ENCODE measurements at places on chromosomes 2 and 18. TPM values are rescaled to one million over a fixed set of nuclear protein-coding genes. Genes with fewer than 3 reads are reported as not detected.

- DNase-seq: no peak
Observed at GRCh38 chr2:44707945-44708660, 233.4 kb upstream of the SIX3 start.

DNA sequence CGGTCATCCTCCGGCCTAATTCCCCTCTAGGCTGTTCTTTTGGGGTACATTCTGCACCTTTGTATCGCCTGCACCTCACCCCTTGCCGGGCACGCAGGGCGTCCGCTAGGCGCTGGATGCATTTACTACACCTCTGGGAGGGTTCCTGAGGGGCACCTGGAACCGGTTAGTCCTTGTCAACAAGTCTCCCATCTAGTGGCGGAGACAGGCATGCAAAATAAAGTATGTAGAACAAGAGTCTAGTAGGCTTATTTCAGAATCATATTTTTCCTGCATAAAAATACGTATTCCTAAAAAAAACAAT is 705 bp upstream of the TEX261 start:
- no peak for DNase-seq

GRCh38 chr2:200021449-200022114 is 66.2 kb downstream of the MAIP1 start:
- DNase-seq: no peak

DNA sequence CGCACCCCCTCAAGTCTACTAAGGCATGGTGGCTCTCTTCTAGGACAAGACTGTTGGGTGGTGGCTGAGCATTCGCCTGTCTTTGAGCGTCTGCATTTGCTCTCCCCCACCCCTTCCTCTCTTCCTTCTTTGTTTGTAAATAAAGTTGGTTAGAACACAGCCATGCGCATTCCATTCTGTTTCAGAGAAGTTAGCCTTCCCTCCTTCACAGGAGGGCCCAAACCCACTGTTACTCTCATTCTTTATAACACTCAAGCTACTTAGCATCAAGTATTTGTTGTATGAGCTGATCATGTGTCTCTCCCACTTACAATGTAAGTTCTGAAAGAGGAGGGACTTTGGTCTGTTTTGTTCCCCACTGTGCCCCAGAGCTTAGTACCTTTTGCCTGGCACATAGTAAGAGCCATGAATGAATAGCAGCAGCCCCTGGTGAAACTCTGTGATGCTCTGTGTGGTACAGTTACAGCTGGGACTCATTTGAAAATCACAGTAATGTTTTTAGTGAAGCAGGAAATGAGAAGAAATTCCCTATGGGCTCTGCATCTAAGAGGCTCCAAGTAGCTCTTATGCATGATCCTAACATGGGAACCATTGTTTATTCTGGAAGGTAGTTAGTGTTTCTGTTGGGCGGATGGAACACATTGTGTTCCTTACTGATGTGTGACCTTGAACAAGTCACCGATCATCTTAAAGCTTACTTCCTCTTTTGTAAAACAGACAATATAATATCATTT is 7.7 kb downstream of the MGAT5 start:
- no peak for DNase-seq

GRCh38 chr2:235025800-235026536 is 74.2 kb downstream of the SH3BP4 start:
- peak; percentile 81 for DNase-seq

DNA sequence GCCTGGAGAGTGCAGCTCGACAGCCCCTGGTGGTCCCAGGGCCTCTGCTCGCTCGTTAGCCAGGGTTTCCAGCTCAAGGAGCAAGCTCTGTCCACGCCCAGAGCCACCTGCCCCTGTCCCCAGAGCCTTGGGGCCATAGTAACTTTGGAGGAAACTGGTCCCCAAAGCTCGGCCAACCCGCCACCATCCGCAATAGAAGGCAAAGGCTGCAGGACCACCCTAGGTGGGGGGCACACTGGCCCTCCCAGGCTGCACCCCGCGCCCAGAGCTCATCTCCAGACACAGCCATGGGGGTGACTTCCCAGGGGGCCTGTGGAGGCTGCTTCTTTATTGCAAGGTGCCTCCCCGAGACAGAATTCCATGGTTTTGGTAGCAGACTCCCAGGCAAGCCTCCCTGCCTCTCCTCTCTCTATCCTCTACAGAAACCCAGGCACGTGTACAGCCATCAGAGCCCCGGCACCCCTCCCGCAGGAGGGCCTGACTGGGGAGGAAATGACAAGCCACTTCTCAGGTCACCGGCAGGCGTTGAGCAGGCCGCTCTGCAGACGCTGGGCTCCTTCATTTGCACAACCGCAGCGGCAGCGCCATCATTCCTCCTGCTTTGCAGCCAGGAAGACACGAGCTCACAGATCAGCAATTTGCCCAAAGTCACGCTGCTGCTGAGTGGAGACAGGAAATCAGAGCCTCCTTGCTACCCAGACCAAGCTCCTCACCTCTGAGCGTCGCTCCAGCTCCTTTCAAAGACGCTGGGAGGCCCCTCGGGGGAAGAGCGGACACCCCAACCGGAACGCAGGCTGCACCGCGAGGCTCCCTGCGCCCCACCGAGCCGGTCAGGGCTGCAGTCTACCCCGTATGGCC is 80.2 kb downstream of the NDUFA10 start:
- no peak for DNase-seq

Gene SSB
- polyA plus RNA-seq: 106 TPM

Measured in BJ (cell line).